ENCODE measurements at places on chromosomes 13 and 19. TPM values are rescaled to one million over a fixed set of nuclear protein-coding genes. Genes with fewer than 3 reads are reported as not detected.
A peak's percentile ranks its signal among the peaks of the same experiment; 100 is the strongest.

- DNase-seq: no peak
- peaks cover 15% of the 10 kb centered on the region for H3K4me1 ChIP-seq
- no peaks in the 10 kb centered on the region for H3K36me3 ChIP-seq
- no peak overlapping the region for H3K27ac ChIP-seq
- no peaks in the 10 kb centered on the region for H3K27me3 ChIP-seq
These were observed 1195.0 kb downstream of the SLITRK5 start for GRCh38 chr13:88866195-88866594.

DNA sequence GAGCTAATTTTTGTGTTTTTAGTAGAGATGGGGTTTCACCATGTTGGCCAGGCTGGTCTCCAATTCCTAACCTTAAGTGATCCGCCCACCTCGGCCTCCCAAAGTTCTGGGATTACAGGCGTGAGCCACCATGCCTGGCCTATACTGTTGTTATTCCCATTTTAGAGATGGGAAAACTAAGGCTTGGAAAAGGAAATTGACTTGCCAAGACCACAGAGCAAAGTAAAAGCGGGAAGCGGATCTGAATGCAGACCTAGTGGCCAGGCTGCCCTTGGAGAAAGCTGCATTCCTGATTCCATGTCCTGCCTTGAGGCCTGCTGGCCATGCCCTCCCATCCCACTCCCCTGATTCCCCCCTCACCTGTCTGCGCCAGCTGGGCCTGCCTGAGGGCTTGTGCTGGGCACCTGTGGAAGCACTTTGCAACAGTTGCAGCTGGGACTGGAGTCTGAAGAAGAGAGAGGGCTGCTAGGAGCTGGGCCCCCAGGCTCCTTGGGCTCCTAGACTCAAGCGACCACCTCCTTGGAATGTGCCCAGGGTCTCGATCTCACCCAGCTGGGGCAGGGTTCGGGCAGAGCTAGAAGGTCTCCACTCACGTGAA lies 5.7 kb downstream of the PALM3 start:
- no peak overlapping the region for H3K4me3 ChIP-seq
- H3K4me1 ChIP-seq: peaks cover 8% of the 10 kb centered on the region
- DNase-seq: no peak
- peaks cover 11% of the 10 kb centered on the region for H3K27me3 ChIP-seq
- H3K27ac ChIP-seq: no peak overlapping the region

GRCh38 chr19:43780706-43781525 lies at the start of gene KCNN4:
TSS of gene KCNN4 (minus strand) at chr19:43780973. CDS start at chr19:43780861, 112 bp downstream.
- no peak for DNase-seq
- peak within 1 kb of the TSS; percentile 45 for H3K4me3 ChIP-seq
- peaks cover 8% of the 10 kb centered on the region for H3K36me3 ChIP-seq
- no peak within 1 kb of the TSS for H3K27ac ChIP-seq
- peaks cover 23% of the 10 kb centered on the region for H3K4me1 ChIP-seq

The FAAP24 gene
- total RNA-seq: 2.8 TPM

DNA sequence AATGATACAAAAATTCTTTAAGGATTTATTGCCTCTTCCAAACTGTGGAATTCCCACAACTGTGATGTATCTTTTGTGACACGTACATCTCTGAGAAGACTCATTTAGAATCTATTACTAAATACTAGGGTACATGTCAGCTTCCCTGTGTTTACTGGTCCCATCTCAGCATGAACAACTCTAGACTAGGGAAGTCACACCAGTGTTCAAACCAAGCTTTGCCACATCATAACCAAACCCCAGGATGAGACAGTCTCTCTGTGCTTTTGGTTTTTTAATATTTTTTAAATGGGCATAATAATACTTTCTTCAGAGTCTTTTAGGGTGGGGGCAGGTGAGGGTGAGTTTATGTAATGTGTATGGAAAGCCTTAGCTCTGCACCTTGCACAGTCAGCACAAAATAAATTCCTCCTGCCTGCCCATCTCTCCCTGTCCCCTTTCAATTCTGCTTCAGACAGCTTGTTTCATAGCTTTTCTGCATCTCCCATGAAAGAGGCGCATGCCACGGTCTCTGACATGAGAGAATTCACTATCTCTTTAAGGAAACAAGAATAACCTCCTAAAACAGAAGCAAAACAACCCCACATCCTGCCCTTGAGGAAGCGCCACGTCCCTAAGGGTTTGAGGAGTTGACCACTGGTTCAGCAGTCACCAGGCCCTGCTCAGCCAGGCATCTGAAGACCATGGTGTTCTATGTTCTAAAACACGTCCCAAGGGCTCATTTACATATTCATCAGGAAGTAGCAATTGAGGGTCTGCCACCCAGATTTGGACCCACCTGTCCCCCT lies 174.5 kb downstream of the USP12 start:
- DNase-seq: no peak
- H3K27me3 ChIP-seq: peaks cover 7% of the 10 kb centered on the region
- peaks cover 23% of the 10 kb centered on the region for H3K4me1 ChIP-seq
- H3K36me3 ChIP-seq: no peaks in the 10 kb centered on the region
- no peak overlapping the region for H3K4me3 ChIP-seq

DNA sequence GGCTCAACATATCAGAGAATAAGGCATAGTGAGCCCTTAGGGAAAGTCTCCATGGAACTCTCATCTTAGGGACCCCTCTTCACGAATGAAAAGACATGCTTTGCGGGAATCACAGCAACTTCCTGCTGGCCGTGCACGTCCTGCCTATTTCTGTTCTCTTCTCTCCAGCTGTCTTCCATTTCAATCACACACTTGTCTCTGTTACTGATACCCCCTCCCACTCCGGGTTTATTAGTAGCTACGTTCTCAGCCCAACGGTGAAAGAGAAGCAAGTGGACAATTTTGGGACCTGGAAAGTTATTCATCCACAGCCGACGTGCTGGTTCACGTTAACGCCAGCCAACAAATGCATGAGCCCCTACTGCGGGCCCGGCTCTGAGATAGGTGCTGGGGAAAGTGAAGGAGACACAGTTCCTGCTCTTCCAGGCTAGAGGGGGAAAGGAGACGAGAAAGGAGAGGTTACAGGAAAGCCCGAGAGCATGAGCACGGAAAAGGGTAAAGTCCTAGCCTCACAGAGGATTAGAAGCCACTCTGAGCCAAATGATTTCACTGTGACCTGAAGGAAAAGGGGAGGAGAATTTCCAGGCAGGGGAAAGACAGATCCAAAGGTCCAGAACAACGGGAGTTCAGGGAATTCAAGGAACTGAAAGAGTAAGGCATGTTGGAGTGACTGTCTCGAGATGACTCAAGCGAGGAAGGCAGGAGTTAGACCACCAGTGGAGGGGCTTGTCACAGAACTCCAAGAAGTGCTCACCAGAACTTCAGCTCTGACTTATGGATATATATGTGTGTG lies 81.8 kb upstream of the CLDN10 start:
- peaks cover 13% of the 10 kb centered on the region for H3K4me1 ChIP-seq
- H3K27ac ChIP-seq: peak overlapping the region; percentile 31
- DNase-seq: no peak
- H3K4me3 ChIP-seq: no peak overlapping the region
- H3K36me3 ChIP-seq: no peaks in the 10 kb centered on the region
